ENCODE measurements at places on chromosomes 13 and 19.

GRCh38 chr13:70568571-70568970, 460.3 kb upstream of the KLHL1 start:
- no peak for DNase-seq

GRCh38 chr13:26836626-26837025, 76.0 kb upstream of the GPR12 start:
- DNase-seq, result no peak

DNA sequence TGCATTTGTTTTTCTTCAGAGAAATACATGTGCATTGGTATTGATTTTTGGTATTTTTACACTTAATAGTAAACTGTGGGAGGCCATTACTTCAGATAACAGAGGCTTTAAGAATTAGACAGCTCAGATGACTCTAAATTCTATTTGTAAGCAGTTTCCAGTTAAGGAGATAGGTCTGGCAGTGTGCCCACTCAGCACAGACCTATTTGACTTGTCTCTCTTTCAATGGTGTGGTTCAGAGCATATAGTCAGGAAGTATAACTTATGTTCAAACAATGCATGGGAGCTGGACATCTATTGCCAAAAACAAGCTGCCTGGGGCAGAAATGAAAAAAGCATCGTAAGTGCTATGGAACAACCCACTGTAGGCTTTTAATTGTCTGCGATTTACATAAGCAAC, 370.7 kb downstream of the HS6ST3 start:
- DNase-seq, result no peak

DNA sequence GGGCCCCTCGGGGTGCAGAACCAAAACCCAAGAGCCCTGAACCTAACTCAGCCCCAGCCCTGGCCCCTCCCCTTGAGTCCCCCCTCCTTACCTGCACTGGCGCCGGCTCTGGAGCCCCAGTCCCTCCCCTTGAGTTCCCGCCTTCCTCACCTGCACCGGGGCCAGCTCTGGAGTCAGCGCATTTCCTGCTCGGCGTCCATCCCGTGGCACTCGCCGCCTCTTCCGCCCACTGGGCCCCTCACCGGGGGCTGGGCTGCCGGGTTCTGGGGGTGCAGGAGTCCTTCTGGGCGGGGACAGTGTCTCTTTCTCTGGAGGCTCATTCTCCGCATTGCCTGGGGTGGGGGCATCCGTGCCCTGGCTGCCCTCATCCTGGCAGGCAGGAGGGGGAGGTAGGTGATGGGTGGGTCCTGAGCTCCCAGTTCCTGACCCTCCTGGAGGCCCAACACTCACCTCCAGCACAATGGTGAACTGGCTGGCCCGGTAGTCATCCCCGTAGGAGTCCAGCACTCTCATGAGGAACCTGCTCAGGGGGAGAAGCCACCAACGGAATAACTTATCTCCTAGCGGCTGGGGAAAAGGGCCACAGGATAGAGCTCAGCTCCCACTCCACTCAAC, 5.3 kb downstream of the NDUFA3 start:
- DNase-seq, result no peak

- peak; percentile 82 for DNase-seq
Observed at GRCh38 chr13:44918326-44919103, 70.8 kb downstream of the NUFIP1 start.

- no peak for DNase-seq
Observed at GRCh38 chr19:58284199-58284598, 5.4 kb downstream of the ZNF8 start.

DNA sequence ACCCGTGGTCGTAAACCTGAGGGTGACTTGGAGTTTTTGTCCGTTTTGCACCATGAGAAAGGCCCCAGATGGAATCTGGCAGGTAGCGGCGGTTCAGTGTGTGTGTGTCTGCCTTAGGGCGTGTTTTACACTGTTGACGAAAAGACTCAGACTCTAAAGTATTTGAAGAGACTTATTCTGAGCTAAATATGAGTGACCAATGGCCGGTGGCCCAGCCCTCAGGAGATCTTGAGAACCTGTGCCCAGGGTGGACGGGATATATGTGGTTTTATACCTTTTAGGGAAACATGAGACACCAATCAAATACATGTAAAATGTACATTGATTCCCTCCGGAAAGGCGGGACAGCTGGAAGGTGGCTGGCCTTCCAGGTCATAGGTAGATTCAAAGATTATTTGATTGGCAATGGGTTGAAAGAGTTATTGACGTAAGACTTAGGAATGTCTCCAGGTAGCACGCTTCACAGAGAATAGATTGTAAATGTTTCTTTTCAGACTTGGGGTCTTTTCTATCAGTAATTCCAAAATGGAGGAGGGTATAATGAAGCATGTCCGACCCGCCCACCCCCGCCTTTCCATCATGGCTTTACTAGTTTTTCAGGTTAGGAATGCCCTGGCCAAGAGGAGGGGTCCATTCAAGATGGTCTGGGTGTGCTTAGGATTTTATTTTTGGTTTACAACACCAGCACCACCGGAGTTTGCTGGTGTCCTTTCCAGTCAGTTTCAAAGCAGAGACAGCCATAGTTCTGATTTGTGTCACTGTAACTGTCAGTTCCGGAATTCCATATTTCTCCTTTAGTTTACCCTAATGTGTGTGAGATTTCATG, 1.0 kb upstream of the ZNF529 start:
- no peak for DNase-seq

DNA sequence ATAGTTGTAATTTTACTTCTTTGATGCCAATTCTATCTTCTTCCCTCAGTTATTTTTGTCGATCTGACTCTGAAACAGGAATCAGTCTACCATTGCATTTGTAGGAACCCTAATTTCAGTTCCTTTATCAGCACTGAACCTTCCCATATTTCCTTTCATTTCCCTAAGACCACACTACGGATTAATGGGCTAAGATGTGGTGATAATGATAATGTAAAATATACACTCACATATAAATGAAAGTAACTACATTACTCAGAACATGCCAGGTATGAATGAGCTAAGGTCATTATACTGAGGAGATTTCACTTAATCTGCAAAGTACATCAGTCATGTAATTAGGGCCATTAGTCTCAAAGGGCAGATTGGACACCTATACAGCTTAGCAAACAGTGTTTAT, 60.2 kb upstream of the RFC3 start:
- DNase-seq, result no peak

DNA sequence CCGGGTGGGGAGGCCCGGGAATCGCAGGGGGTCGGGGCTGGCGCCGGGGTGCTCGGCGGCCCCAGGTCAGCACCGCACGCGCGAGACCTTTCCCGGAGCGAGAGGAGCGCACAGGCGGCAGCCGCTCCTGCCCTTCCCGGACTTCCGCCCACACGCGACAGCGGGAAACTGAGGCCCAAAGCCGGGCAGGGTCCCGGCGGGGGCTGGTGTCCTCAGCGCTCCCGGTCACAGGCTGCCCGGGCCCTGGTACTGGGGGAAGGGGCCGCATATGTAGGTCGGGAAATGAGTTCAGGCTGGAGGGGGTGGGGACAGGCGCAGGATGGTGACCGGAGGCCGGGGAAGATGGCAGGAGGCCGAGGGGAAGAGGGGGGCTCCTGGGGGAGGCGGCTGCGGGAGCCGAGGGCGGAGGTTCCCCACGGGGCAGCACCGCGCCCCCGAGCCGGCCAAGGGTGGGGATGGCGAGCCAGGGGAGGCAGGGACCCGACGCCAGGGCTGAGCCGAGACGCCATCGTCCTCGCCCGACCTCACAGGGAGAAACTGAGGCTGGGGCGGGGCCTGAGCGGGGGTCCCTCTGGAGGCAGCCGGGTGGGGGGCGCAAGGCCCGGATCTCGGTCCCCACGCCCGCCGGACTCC, 662 bp downstream of the CBARP start:
- no peak for DNase-seq

GRCh38 chr19:30076751-30077670, 135.0 kb downstream of the URI1 start:
- no peak for DNase-seq

- DNase-seq, result peak; percentile 14
Observed at GRCh38 chr13:40318366-40318765, 348.1 kb downstream of the FOXO1 start.

- no peak for DNase-seq
Observed at GRCh38 chr13:98201189-98201588, 24.1 kb upstream of the RNF113B start.

GRCh38 chr19:44846455-44847143, 502 bp downstream of the NECTIN2 start:
- no peak for DNase-seq

DNA sequence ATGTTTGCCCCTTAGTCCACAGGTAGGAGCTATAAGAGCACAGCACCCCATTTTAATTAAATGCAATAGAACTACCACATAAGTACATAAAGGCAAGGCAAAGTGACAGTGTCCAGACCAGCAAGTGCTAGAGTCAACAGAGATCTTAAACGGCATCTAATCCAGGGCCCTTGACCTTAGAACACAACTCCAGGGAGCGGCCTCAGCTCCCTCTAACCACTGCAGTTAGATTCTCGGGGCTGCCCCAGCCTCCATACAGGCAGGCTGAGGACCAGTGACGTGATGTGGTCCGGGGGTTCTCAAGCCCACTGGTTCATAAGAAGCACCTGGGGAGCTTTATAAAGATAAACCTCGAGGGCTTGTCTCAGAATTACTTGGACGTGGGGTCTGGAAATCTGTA, 10.0 kb upstream of the ATP12A start:
- DNase-seq, result no peak

DNA sequence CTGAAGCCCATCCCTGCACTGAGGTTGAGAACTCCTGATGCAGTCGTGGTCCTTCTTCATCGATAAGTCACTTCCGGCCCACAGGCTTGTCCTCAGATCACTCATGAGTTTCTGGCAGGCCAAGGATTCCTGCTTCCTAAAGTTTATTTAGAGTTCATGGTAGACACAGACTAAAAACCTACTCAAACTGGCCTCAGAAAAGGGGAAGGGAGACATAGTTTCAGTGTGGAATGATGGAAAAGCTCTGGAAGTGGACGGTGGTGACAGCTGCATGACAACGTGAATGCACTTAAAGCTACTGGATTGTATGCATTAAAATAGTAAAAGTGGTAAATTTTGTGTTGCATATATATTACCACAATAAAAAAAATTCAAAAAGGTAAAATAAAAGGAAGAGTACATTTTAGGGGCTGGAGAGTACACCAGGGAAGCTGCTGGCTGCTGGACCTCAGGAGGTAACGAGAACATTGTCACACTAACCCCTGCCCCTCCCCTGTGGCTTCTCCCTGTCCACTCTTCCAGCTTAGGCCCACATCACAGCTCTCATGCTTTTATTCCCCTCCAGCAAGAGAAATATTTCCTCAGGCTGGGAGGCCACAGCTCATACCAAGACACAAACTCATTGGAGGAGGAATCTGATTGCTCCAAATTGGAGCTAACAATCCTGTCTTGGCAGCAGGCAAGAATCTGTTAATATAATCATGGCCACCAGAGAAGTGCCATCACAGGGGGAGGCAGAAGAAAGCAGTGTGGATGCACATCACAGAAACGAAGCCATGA, 741.0 kb downstream of the UQCRFS1 start:
- DNase-seq, result no peak

GRCh38 chr19:28487999-28488398, 725.0 kb downstream of the UQCRFS1 start:
- no peak for DNase-seq

DNA sequence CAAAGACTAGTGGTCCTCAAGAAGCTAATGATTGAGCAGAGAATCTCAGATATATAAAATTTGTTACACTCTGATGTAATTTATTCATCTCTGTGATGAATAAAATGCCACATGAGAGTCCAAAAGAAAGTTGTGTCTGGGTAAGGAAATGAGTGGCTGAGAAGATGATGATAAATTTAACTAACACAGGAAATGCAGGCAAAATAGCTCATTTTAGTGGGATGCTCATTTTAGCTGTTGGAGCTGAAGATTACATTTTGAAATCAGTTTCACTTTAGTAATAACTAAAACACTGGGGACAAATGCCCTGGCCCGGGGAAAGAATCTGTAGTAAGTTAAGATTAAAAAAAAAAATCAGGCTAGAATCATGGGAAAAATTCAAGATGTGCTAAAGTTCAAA, 35.2 kb downstream of the SPRY2 start:
- no peak for DNase-seq

DNA sequence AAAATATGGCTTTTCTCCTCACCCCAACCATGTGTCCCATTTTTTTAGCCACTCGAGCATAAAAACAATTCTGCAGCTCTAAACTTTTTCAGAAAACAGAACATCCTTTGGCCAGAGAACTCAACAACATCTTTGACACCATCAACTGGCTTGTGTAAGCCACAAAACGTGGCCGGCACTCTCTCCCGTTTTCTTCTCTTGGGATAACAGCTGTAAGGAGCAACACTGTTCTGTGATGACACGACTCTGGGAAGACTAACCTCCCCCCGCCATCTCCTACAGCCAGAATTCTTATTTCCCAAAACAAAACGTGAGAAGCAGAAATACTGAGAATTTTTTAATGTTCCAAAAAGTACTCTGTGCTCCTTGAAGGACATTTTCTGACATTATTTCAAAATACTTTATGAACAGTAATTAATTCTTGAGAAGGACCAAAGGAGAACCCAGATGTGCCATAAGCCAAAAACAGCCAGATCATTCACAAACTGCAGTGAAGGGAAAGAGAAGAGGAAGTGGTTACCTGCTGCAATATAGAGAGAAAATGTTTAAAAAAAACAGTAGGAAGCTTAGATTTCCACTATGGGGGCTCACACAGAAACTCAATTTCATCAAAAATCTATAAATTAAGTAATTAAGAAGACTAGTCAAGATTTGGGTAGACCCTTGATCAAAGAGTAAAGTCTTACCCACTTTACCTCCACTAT, 25.8 kb downstream of the COL4A1 start:
- DNase-seq, result no peak

DNA sequence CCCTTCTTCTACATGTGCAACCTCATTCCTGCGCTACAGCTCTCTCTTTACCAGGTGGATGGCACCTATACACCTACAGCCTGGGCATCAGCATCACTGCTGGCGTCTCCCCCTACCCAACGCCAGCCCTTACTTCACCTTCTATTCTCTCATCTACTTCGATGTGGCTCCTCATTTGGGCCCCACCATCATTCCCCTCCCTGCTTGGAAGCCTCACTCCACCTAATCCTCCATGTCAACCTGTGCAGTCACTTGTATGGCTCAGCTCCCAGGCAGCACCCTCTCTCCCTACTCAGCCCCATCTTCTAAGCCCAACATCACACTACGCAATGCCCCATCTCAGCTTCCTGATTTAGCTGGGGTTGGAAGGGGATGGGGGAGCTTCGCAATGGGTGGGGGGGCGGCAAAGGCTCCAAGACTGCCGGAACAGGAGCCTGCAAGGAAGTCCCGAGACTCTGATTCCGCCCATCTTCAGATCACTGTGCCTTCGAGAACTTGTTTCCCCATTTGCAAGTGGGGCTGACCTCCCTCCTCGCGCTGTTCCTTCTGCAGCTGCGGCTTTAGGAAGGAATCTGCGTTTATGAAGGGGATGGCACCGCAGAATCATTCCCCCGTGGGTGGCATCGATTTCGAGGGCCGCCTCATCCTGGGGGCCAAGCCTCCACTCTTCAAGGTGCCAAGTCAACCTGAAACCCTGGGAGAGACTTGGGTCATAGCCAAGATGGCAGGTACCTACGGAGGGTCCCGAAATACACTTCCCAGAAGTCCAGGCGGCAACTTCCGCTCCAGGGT, 913 bp downstream of the MZF1 start:
- DNase-seq, result no peak

GRCh38 chr13:28623782-28624706, 34.9 kb upstream of the POMP start:
- no peak for DNase-seq

- DNase-seq, result no peak
Observed at GRCh38 chr13:51348069-51348967, 8.8 kb downstream of the SERPINE3 start.

- peak; percentile 35 for DNase-seq
Observed at GRCh38 chr13:79445968-79446645, 34.8 kb upstream of the NDFIP2 start.
